ENCODE measurements at places on chromosomes 2 and 18. TPM values are rescaled to one million over a fixed set of nuclear protein-coding genes. Genes with fewer than 3 reads are reported as not detected.
A peak's percentile ranks its signal among the peaks of the same experiment; 100 is the strongest.

Gene MEIS1
- polyA plus RNA-seq: 55.7 TPM

Gene C2orf72
- not detected for polyA plus RNA-seq

- H3K4me1 ChIP-seq: no peaks in the 10 kb centered on the region
- H3K27me3 ChIP-seq: no peaks in the 10 kb centered on the region
Measured at GRCh38 chr2:23012499-23012898, 372.5 kb upstream of the KLHL29 start.

DNA sequence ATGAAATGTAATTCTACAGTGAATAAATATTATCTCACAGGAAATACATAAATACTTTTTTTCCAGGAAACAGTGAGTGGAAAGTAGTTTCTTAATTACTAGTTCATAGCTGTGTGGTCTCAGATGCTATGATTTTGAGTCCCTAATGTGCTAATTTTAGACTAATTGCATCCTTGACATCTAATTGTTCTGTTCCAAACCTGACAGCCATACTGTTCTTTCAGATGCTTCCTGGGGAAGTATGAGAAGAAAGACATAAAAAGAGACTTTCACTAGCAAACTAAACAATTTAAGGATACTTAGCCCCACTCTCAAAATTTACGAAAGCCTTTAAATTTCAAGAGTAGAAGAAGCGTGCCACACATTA is 350.9 kb upstream of the CDH20 start:
- H3K27me3 ChIP-seq: no peaks in the 10 kb centered on the region
- no peak for DNase-seq
- H3K27ac ChIP-seq: no peak overlapping the region
- H3K4me3 ChIP-seq: no peak overlapping the region

Gene ELOA2
- not detected for polyA plus RNA-seq

DNA sequence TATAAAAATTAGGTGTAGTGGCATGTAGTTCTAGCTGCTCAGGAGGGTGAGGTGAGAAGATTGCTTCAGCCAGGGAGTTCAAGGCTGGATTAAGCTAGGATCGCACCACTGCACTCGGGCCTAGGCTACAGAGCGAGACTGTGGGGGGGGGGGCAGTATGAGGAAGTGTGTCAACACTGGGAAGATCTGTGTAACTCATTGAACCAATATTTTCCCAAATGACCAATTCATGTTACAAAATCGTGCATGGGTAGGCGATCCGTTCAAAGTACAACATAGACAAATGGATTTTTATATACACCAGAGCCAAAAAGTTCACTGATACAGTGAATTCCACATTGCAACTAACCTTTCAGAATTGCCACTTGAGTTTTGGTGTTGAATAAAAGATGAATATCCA is 8.1 kb downstream of the SMAD4 start:
- no peak for DNase-seq
- no peaks in the 10 kb centered on the region for H3K27me3 ChIP-seq
- peaks cover 98% of the 10 kb centered on the region for H3K4me1 ChIP-seq

Gene OTOS
- polyA plus RNA-seq: not detected

- DNase-seq: no peak
- H3K27me3 ChIP-seq: no peaks in the 10 kb centered on the region
- H3K27ac ChIP-seq: peak overlapping the region; percentile 17
Measured at GRCh38 chr18:31206071-31206470, 43.4 kb upstream of the DSC1 start.

DNA sequence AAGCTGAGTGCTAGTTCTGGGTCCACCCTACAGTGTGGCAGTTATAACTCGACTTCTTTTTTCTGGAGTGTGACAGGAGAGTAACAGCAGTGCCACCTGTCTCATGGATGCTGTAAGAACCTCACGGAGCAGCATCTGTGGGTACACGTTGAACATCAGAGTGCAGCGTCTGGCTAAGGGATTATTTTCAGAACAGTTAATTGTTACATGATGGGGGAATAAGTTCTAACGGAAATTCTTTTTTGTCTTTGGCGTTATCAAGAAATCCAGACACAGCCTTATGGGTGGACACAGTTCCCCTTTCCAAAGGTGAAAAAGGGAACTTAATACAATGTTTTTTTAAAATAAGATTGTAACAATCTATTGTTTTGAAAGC is 28.3 kb upstream of the TOGARAM2 start:
- no peaks in the 10 kb centered on the region for H3K27me3 ChIP-seq
- no peak overlapping the region for H3K4me3 ChIP-seq
- peaks cover 17% of the 10 kb centered on the region for H3K36me3 ChIP-seq
- no peak for DNase-seq

GRCh38 chr2:138321458-138321857 is 180.1 kb upstream of the SPOPL start:
- no peaks in the 10 kb centered on the region for H3K36me3 ChIP-seq
- DNase-seq: no peak
- H3K27ac ChIP-seq: no peak overlapping the region
- no peak overlapping the region for H3K4me3 ChIP-seq

DNA sequence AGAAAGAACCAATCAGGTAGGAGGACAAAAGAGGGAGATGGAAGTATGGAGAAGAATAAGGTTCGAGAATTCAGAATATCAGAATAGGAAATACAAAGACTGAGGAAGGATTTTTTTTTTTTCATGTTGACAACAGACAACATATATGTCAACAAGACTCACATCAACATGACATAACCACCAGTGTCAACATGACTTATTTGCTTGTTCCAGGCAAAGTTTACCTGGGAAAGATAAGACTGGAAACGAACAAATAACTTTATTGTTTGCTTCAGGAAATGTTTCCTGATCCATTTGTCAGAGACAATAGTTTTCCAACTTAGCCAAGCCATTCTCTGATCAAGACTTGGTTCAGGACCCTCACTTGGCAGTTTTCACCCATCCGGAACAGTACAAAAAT is 321.9 kb upstream of the NETO1 start:
- H3K36me3 ChIP-seq: no peaks in the 10 kb centered on the region
- H3K4me1 ChIP-seq: no peaks in the 10 kb centered on the region
- no peak overlapping the region for H3K27ac ChIP-seq
- no peak for DNase-seq
